ENCODE measurements at places on chromosomes 6 and 20. TPM values are rescaled to one million over a fixed set of nuclear protein-coding genes. Genes with fewer than 3 reads are reported as not detected.

Gene BANF2
- polyA plus RNA-seq = not detected

Gene SIRPB2
- 1.4 TPM for polyA plus RNA-seq

Gene ANKRD66
- polyA plus RNA-seq = 2.3 TPM

Gene OTOR
- not detected for polyA plus RNA-seq

Gene FAM8A1
- polyA plus RNA-seq = 40.8 TPM

Gene SLC12A5
- polyA plus RNA-seq = 1.1 TPM

Gene PDE10A
- polyA plus RNA-seq = 7.9 TPM

Gene RIN2
- 32.2 TPM for polyA plus RNA-seq

Gene PRDM13
- not detected for polyA plus RNA-seq

Gene ERVFRD-1
- polyA plus RNA-seq = 0.09 TPM

Gene PSMG4
- 21.8 TPM for polyA plus RNA-seq

Gene RTEL1
- polyA plus RNA-seq = 22.0 TPM

DNA sequence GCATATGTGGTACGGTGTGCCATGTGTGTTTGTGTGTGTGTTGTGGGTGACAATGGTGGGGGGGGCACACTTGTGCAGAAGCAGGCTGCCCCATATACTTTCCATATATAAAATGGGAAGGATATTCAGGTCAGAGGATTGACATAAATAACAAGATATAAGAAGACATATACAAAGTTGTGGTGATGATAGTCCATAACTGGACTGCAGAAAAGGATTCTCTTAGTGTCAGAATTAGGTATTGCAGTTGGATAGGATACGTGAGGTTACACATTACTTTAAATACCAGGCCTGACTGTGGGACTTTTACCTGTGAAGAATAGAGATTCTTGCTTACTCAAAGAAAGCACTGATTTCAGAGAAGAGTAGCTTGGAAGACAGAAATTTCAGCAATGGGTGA, 1260.3 kb downstream of the EPHA7 start:
- no peak for DNase-seq

DNA sequence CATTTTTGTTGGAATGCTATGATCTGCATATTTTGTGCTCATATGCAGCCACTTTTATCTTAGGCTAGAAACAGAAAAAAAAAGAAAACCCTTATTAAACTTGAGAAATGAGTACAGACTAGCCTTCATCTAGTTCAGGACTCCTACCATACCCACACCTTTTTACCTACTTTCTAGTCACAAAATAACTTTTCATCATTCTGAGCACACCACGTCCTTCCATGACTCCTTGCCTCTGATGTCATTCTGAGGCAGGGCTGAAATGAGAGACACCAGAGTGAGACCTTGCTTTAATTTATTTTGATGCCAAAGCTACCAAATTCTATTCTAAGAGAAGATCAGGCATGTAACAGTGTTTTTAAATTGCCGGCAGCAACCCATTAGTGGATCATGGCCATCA, 38.8 kb downstream of the SNX3 start:
- DNase-seq = no peak

GRCh38 chr6:108589244-108589791, 28.6 kb downstream of the FOXO3 start:
- peak; percentile 57 for DNase-seq

GRCh38 chr20:13922241-13922640, 68.2 kb downstream of the SEL1L2 start:
- no peak for DNase-seq

DNA sequence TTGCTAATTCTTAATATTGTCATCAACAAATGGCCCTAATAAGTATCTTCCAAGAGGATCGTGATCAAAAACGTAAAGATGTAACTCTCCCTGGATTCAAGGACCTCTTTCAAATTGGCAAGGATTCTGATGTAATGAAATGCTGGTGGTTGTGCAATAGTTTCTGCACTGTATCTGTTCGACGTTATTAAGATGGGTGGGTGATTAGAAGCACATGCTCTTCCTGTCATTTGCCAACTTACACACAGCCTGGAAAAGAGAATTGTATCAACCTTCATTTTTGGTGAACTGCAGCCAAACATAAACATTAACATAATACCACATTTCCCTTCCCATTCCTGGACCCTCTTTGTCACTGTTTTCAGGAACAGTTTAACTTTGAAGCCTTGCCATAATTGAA, 9.8 kb downstream of the FOXQ1 start:
- peak; percentile 72 for DNase-seq

DNA sequence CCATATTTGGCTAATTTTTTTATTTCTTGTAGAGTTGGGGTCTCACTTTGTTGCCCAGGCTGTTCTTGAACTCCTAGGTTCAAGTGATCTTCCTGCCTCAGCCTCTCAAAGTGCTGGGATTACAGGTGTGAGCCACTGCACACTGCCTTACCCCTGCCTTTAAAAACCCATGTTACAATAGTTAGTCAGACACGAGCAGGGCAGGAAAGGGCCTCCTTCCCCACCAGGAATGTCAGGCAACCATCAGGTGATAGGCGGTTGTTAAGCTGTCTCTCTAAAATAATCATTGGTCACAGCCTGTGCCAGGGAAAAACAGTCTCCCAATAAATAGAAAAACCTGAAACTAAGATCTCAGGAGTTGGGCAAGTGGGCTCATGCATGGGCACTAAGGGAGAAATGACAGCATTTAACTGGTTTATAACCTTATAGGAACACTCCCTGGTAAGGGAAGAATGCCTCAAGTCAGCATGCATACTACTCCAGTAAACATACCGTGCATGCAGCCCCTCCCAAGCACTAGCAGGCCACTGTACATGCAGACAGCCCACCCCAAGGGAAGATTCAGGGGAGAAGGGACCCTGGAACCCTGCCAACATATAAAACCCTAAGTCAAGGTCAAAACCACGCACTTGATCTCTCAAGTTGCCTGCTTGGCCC, 8.4 kb downstream of the OR2H2 start:
- no peak for DNase-seq

GRCh38 chr20:24733416-24733815, 215.7 kb upstream of the CST7 start:
- no peak for DNase-seq

DNA sequence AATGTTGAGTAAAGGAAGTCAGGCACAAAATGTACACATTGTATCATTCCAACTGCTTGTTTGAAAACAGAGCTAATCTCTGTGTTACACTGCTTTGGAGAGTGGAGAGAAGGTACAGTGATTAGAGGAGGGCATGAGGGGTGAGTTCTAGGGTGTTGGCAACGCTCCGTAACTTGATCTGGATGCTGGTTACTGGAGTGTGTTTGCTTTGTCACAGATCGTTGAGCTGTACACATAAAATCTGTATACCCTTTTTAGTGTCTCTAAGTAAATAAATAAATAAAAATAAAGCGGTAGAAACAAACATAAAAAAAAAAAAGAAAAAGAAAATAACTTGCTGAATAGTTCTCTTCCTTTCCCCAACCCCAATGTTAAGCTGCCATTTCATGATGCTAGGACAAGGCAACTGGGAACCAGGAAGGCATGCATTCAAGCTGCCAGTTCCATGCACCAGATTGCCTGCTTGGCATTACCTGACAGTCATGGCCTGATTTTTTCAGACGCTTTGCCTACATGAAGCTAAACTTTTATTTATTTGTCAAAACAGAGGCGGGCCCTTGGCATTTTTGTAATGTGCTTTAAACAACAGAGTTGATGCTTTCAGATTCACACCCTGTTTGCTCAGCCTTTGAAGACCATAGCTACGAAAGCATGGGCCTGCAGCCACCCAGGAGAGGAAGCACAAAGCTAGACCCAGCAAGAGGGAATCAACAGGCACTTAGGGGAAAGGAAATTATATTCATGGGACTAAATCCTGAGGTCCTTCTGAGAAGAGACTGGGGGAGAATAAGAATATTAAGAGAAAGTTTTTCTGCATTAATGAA, 21.2 kb downstream of the TNFRSF21 start:
- DNase-seq = no peak

GRCh38 chr6:128686084-128686483, 165.7 kb upstream of the PTPRK start:
- no peak for DNase-seq

DNA sequence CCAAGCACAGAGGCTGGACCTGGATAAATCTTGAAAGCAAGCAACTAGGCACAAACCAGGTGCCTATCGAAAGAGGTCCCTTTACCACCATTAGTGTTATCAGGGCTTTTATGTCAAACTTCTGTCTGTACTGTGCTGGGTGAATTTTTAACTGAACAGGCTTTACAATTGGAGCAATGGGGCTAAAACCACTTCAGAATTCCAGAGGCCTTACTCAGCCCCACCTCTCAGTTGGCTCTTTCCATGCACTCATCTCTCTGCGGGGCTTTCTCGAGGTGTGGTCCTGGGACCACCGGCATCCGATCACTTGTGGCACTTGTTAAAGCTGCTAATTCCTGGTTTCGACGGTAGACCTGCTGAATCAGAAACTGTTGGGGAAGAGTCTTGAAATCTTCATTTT, 232.5 kb downstream of the SOX4 start:
- no peak for DNase-seq

- DNase-seq = peak; percentile 19
Observed at GRCh38 chr20:57570145-57570850, 9.4 kb downstream of the PCK1 start.

GRCh38 chr20:44720621-44720996, 5.4 kb downstream of the CCN5 start:
- DNase-seq = no peak

- DNase-seq = no peak
Observed at GRCh38 chr6:41878246-41878645, 16.9 kb downstream of the USP49 start.

DNA sequence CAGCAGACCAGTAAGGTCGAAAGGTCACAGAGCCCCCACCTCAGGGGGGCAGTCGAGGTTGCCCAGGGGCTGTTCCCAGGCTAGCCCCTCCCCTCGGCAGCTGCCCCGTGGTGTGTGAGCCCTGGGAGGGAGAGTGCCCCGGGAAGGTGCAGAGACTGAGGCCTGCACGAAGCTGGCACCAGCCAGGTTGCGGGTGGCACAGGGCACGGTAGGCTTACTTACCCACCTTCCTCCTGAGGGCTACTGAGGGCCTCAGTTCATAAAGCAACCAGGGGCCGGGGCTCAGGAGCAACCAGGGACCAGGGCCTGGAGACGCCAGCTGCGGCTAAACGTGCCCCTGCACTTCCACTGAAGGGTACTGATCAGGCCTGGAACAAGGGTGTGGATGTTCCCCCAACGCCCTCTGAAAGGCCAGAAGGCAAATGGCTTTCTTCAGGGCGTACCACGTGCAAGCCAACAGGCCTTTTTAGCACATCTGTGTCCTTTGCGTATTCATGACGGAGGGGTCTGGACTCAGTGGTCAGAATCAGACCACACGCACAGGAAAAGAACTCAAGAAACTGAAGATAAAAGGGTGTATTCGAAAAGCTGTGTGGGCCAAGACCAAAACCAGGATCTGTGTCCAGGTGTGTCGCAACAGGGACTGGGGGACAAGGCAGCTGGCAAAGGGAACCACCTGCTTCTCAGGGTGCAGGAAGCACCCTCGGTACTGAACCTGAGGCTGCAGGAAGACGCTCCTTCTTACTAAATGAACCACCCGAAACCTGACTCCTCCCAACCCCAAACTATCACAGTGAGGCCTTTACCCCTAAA, 24.5 kb upstream of the TCFL5 start:
- DNase-seq = no peak

- DNase-seq = no peak
Observed at GRCh38 chr20:24501764-24502556, 32.5 kb downstream of the SYNDIG1 start.

DNA sequence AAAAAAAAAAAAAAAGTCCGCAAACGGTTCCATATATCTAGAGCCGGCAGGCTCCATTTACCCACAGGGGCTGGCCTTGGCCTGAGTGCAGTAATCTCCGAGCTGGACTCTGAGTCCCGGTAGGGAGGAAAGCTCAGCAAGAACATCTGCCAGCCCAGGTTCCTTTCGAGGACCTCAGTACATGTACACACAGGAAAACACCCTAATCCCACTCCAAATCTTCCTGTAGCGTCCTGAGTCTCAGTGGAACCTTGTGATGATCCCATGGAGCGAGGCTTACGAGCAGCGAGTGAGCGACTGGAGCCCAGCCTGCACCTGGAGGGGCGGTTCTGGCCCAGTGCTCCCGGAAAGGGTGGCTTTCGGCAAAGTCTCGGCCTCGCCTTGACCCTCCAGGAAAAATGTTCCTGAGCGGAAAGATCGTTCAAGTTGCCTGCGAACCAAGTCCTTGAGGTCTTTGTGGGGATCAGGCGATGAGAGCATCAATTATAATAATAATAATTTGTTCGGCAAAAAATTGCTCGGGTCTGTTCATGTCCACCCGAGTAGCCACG, 32.1 kb downstream of the PRSS16 start:
- DNase-seq = no peak

GRCh38 chr6:35415065-35415891, 36.9 kb upstream of the FANCE start:
- DNase-seq = peak; percentile 80

DNA sequence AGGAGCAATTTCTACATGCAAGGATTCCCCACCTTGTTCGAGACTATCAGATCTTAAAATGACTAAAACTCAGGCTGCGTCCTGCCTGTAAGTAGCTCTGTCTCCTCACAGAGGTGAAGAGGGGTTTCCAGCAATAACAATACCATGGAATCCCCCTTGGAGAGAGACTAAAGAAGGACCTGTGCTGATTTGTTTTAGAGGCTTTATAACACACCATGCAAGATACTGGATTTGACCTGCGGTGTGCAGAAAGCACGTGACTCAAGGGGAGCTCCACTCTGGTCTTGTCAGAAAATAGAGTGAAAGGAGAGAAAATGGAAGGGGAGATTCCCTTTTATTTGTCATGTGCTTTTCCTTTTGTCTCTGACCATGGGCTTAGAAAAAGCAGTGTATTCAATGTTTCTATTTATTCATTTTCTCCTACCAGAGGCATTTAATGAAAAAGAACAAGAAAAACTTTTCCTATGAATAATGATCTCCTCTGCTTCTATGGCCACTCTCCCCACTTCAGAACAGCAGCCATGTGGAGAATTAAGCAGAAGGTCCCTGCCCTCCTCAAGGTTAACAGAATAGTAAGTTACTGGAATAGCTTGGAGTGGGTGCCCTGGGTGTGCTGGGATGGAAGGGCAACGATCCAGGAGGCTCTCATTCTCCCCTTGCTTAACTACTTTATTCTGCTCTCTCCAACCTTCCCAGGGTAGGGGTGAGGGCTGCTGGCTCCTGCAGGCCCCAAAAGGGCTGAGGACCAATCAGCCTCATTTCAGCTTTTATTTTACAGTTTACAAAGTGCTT, 19.2 kb upstream of the MRPS10 start:
- DNase-seq = no peak

DNA sequence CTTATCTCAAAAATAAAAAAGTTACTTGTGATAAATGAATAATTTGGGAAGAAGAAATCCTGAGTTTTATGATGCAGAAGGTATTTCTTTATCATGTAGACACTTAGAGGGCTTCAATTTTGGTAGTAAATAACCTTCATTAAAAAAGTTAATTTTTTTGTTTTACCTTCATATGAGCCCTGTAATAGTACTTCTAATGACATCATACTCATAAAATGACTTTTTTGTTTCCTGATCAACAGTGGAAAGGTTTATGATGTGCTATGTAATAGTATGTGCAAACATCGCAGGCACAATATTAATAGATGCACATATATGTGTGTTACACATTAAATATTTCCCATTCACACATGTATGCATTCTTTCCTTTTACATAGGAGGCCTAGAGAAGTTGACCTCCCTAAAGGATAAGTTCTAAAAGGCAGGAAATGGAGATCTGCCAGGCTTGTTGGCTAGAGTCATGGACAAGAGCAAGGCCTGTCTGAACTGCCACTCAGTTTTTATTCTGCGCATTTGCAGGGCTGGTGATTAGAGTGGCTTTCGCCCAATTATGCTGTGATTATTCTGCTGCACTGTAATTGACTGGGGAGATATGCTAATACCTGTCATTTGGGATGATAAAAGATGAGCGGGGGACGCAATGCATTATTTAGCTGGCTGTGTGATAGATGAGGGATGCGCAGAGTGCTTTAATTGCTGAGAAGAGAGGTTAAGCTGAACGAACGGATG, 272.6 kb downstream of the TMEM242 start:
- DNase-seq = no peak

- no peak for DNase-seq
Observed at GRCh38 chr20:62356589-62357186, 10.4 kb downstream of the LAMA5 start.

Measured in right lung (tissue), 10 donors.